ENCODE measurements at places on chromosomes 3 and 15.

DNA sequence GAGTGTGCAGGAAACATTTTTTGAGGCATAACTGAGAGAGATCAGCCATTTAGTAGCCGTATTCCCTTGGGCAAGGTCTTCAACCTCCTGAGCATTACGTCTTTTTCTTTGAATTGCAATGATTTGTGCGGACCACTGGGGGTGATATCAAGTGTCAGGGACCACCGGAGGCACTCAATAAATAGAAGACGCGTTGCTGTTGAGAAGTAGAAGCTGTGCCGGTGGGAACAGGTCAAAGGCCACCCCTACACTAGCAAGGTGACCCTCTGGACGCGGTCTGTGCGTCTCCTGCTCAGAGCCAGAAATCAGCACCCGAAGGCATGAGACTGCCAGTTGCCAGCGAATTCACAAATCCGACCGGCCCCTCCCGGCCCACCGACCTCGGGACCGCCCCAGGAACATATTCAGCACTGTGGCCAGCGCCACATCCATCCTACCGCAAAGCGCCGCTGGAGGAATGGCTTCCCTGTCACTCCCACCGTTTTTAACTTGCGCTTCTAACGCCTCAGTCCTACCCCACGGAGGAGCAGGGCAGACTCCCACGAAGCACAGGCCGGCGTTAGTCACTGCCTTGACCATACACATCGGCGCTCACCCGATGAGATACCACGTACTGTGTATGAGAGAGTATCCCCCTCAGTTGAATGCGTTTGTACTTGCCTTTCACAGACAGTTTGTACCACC is 1.4 kb upstream of the GHSR start:
- DNase-seq = no peak

- DNase-seq = no peak
Observed at GRCh38 chr3:3127432-3128010, 781 bp downstream of the TRNT1 start.

GRCh38 chr3:197149528-197149927 is 119.9 kb upstream of the MELTF start:
- DNase-seq = no peak

- no peak for DNase-seq
Observed at GRCh38 chr3:20080956-20081554, 40.8 kb downstream of the KAT2B start.

- no peak for DNase-seq
Observed at GRCh38 chr15:92385096-92385495, 8.6 kb upstream of the ST8SIA2 start.

DNA sequence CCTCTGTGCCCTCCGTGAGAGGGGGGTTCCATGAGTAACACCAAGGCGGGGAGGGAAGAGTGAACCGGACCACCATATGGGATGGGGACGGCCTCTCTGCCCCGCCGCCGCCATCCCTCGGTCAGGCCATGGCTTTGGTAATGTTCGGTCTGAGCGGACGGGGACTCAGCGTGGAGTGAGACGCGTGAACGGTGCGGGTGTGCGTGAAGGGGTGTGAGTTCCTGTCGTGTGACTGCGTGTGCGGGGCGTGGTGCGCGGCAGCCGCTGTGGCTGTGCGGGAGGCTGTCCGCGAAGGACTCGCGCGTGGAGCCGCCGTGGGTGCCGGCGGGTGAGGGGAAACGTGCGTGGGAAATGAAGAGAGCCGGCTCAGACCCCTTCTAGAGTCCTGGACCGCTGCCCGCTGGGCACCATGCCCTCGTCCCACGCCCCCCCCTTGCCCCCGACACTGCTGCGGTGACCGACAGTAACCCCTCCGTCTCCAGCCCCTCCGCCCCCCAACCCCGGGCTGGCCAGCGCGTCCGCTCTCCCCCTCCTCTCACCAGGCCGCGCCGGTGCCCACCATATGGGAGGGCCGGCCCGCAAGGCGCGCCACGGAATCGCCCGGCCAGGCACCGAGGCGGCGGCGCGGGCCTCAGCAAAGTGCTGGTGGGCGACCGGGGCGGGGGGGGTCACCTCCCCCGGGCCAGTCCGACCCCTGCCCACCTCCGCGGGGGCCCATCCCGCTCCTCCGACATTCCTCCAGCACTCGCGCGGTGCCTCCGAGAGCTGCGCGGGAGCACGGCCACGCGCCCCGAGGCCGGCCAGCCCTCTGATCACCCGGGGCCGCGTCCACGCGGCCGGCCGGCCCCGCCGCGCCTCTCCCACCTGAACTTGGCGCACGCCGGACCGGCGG is 589 bp downstream of the KLF15 start:
- DNase-seq = no peak

DNA sequence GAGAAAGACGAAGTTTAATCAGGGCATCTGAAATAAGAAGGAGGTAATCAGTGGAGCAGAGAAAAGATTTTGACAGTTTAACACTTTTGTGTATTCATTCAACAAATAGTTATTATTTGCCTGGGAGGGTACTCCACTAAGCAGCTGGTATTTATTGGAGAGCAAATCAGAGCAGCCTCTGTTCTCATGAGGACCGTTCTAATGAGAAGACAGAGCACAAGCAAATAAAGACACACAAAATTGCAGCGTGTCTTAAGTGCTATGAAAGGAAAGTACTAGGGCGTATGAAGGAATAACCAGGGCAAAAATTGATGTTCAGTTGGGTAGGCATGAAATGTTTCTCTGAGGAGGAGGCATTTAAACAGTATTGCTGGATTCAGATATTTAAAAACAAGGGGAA is 302.9 kb upstream of the RARB start:
- DNase-seq = no peak

Data from stimulated activated CD4-positive, alpha-beta T cell treated with anti-CD3 and anti-CD28 coated beads, TNF-alpha, amount 100 ng/mL, for 4 hours (primary cell).